Muscle of leg (tissue), 16 donors: ENCODE measurements at places on chromosomes 7 and 10. TPM values are rescaled to one million over a fixed set of nuclear protein-coding genes. Genes with fewer than 3 reads are reported as not detected.

Gene PRF1
- total RNA-seq = 0.53 TPM

Gene TAS2R3
- total RNA-seq = 1.5 TPM

Gene PIP
- not detected for total RNA-seq

Gene GHRHR
- 1.3 TPM for total RNA-seq

Gene ZNF783
- total RNA-seq = 11.8 TPM

Gene FAM180A
- total RNA-seq = 0.62 TPM

Gene MBL2
- not detected for total RNA-seq

Gene TMEM225B
- total RNA-seq = 0.89 TPM

- no peak overlapping the region for H3K27ac ChIP-seq
- H3K36me3 ChIP-seq = no peaks in the 10 kb centered on the region
- peaks cover 2% of the 10 kb centered on the region for H3K4me1 ChIP-seq
- DNase-seq = no peak
These were observed 1091.2 kb downstream of the KCNMA1 start for GRCh38 chr10:76546411-76546810.

- peaks cover 37% of the 10 kb centered on the region for H3K4me1 ChIP-seq
- peak overlapping the region; percentile 67 for H3K27ac ChIP-seq
- no peak overlapping the region for H3K4me3 ChIP-seq
- peaks cover 2% of the 10 kb centered on the region for H3K27me3 ChIP-seq
These were observed 33.4 kb upstream of the PDGFA start for GRCh38 chr7:552868-553635.

DNA sequence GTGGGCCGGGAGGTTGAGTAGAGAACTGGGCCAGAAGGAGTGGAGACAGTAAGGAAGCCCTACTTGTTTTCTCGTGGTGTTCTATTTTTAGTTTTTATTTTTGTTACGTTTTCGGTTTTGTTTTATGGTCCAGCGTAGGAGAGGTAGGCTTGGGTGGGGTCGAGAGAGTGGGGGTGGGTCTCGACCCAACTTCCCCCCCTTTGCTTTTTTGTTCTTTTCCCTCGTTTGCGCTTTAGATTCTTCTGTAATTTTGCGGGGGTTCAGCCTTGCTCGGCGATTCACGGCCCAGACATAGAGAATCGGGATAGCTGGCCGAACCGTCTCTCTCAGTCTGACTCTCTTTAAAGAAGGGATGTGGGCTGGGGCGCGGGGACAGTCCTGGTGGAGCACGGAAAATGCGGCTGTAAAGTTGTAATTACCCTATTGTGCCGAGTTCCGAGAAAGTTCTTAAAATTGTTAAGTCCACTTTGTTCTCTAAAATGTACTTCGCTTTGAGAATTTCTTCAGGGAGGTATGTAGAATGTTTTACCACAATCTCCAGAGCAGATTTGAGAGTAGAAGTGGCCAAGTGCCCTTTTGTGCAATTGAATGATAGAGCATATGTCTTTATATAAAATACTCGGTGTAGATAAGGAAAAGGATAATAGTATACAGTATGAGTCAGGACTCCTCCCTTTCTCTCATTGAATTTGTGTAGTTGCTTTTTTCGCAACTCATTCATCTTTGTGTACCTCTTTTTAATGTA is 816 bp downstream of the DMTF1 start:
- no peak for DNase-seq
- no peaks in the 10 kb centered on the region for H3K27me3 ChIP-seq
- H3K27ac ChIP-seq = peak overlapping the region; percentile 99
- peak overlapping the region; percentile 87 for H3K4me3 ChIP-seq
- peaks cover 2% of the 10 kb centered on the region for H3K4me1 ChIP-seq

GRCh38 chr10:131644864-131645658 is 255.7 kb upstream of the PPP2R2D start:
- H3K4me1 ChIP-seq = peaks cover 8% of the 10 kb centered on the region
- no peak overlapping the region for H3K4me3 ChIP-seq
- peaks cover 8% of the 10 kb centered on the region for H3K27me3 ChIP-seq
- no peaks in the 10 kb centered on the region for H3K36me3 ChIP-seq

- no peak overlapping the region for H3K27ac ChIP-seq
- H3K4me3 ChIP-seq = no peak overlapping the region
- H3K36me3 ChIP-seq = no peaks in the 10 kb centered on the region
- no peaks in the 10 kb centered on the region for H3K27me3 ChIP-seq
- H3K4me1 ChIP-seq = peaks cover 3% of the 10 kb centered on the region
These were observed 1.2 kb downstream of the ZNF33B start for GRCh38 chr10:42637142-42637541.

- H3K27ac ChIP-seq = no peak overlapping the region
- DNase-seq = no peak
- no peaks in the 10 kb centered on the region for H3K4me1 ChIP-seq
- H3K27me3 ChIP-seq = no peaks in the 10 kb centered on the region
- H3K36me3 ChIP-seq = no peaks in the 10 kb centered on the region
These were observed 200.1 kb upstream of the PRKCQ start for GRCh38 chr10:6780008-6780677.

DNA sequence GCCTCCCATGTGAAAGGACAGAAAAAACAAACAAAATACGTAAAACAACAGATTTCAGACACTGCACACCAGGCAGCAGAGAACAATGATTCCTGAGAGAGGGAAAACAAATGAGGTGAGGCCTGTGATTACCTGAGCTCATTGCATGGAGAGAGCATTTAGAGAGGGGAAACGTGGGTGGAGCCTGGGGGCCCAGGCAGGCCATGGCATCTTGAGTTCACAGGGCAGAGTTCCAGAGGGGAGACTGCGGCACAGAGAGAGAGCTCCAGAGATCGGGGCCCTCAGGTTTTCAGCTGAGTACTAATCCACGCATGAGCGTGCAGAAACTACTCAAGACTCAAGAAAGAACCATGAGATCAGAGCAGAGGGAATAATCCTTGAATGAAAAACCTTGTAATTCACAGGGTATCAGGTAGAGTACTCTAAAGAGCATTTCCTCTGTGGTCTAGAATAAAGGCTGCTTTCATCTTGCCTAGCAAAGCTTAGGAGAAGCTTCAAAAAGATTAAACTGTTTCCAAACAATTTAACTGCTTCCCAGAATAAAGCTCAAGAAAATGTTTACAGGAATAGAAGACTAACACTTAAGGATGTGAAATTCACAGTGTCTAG is 46.6 kb upstream of the ARHGAP12 start:
- no peak for DNase-seq
- H3K27ac ChIP-seq = no peak overlapping the region
- H3K4me1 ChIP-seq = no peaks in the 10 kb centered on the region
- no peaks in the 10 kb centered on the region for H3K27me3 ChIP-seq
- H3K4me3 ChIP-seq = no peak overlapping the region
- no peaks in the 10 kb centered on the region for H3K36me3 ChIP-seq

DNA sequence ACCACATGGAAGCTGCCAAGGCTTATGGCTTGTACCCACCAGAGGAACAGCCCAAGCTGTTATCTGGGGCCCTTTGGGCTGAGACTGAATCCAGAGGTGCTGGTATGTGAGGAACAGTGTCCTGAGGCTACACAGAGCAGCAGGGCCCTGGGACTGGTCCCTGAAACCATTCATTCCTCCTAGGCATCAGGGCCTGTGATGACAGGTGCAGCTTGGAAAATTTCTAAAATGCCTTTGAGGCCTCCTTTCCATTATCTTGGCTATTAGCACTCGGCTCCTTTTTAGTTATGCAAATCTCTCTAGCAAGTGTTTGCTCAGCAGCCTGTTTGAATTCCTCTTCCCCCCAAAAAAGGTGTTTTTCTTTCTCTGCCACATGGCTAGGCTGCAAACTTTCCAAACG is 1151.7 kb upstream of the LRRN3 start:
- H3K27ac ChIP-seq = no peak overlapping the region
- no peak overlapping the region for H3K4me3 ChIP-seq
- H3K27me3 ChIP-seq = no peaks in the 10 kb centered on the region
- H3K36me3 ChIP-seq = no peaks in the 10 kb centered on the region
- no peak for DNase-seq

GRCh38 chr10:6364893-6365292 is 162.2 kb downstream of the PFKFB3 start:
- H3K4me1 ChIP-seq = no peaks in the 10 kb centered on the region
- no peak overlapping the region for H3K4me3 ChIP-seq
- H3K27ac ChIP-seq = no peak overlapping the region
- H3K27me3 ChIP-seq = no peaks in the 10 kb centered on the region
- H3K36me3 ChIP-seq = no peaks in the 10 kb centered on the region

DNA sequence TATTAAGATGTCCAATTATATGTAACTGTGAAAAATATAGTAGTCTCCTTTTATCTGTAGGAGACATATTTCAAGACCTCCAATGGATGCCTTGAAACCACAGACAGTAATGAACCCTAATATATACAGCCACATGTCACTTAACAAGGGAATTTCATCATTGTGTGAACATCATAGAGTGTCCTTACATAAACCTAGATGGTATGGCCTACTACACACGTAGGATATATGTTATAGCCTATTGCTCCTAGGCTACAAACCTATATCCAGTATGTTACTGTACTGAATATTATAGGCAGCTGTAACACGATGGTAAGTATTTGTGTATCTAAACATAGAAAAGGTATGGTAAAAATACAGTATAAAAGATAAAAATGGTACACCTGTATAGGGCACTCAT is 32.4 kb downstream of the MTPN start:
- H3K27ac ChIP-seq = no peak overlapping the region
- peaks cover 5% of the 10 kb centered on the region for H3K36me3 ChIP-seq
- no peak overlapping the region for H3K4me3 ChIP-seq
- H3K4me1 ChIP-seq = no peaks in the 10 kb centered on the region
- H3K27me3 ChIP-seq = no peaks in the 10 kb centered on the region

DNA sequence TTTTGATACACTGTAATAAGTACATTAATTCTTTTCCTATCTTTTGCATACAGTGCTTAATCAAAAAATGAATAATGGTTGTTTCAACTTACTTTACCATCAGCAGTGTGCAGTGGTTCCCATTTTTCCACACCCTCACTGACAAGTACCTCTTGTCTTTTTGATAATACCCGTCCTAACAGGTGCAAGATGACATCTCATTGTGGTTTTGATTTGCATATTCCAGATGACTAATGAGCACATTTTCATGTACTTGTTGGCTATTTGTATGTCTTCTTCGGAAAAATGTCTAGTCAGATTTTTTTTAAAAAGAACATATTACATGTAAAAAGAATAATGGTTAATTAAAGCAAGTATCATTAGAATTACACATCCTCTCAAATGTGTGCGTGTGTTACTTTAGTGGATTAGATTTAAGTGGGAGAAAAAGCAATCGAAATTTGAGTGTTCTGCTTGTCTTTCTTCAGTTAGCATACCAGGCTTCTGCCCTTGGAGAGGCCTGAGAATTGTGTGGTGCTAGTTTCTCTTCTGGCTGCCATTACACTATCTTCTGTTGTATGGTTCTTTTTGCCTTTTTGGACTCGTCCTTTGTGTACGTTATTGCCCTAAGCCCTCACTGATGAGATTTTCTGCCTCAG is 291.2 kb downstream of the AUTS2 start:
- no peaks in the 10 kb centered on the region for H3K36me3 ChIP-seq
- no peak overlapping the region for H3K4me3 ChIP-seq
- peak overlapping the region; percentile 13 for H3K27ac ChIP-seq
- no peak for DNase-seq

DNA sequence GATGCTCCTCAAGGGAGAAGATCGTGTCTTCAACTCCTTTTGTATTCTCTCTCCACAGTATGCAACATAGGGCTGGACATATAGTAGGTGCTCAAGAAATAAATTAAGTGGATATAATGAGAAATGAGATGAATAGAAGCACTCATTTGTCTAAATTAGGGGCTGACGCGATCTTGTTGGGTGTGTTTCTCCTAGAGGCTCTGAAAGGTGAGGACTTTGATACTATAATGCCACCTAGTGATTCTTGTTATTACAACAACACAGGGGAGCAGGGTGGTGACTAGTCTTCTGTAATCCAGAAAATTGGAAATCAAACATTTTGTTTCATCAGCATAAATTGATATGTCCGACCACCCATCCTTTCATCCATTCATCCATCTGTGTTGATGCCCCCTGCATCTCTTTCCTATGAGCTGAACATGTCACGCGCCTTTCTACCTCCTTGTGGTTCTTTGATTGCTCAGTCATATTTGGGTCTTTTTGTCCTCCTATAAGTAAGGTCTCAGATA is 3.5 kb upstream of the CFAP58 start:
- H3K4me1 ChIP-seq = peaks cover 11% of the 10 kb centered on the region
- DNase-seq = peak; percentile 87
- peak overlapping the region; percentile 54 for H3K27ac ChIP-seq
- peak overlapping the region; percentile 27 for H3K4me3 ChIP-seq
- H3K27me3 ChIP-seq = peaks cover 28% of the 10 kb centered on the region
- no peaks in the 10 kb centered on the region for H3K36me3 ChIP-seq

- no peaks in the 10 kb centered on the region for H3K4me1 ChIP-seq
- DNase-seq = no peak
- no peak overlapping the region for H3K27ac ChIP-seq
- no peaks in the 10 kb centered on the region for H3K36me3 ChIP-seq
These were observed 958.3 kb upstream of the ZNF722 start for GRCh38 chr7:63040336-63040735.

GRCh38 chr10:784403-785088 is 95.1 kb upstream of the DIP2C start:
- no peak overlapping the region for H3K27ac ChIP-seq
- H3K36me3 ChIP-seq = no peaks in the 10 kb centered on the region
- H3K4me3 ChIP-seq = peak overlapping the region; percentile 53
- DNase-seq = peak; percentile 79
- peaks cover 13% of the 10 kb centered on the region for H3K27me3 ChIP-seq
- peaks cover 24% of the 10 kb centered on the region for H3K4me1 ChIP-seq

- H3K36me3 ChIP-seq = peaks cover 62% of the 10 kb centered on the region
- DNase-seq = peak; percentile 5
- peaks cover 25% of the 10 kb centered on the region for H3K27me3 ChIP-seq
- H3K4me3 ChIP-seq = no peak overlapping the region
These were observed 1.5 kb upstream of the SAP25 start for GRCh38 chr7:100575206-100575631.

DNA sequence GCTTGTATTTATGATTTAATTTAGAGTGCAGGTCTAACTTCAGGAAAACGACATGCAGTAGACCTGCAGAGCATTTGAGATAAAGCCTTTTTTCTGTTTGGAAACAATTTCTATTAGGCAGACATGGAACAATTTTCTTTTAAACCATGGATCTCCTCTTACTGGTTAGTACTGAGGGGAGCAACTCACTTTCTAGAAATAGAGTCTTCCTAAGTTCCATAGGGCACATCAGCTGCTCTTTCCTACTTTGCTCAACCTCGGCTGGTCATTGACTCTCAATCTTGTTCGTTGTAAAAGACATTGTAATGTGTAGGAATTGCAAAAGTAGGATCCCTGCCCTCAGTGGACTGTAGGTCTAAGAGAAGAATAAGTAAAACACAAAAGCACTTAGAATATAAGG is 58.0 kb downstream of the PLXDC2 start:
- no peaks in the 10 kb centered on the region for H3K4me1 ChIP-seq
- DNase-seq = no peak
- no peak overlapping the region for H3K27ac ChIP-seq
- no peak overlapping the region for H3K4me3 ChIP-seq
- no peaks in the 10 kb centered on the region for H3K27me3 ChIP-seq
